IMR-90 (cell line): ENCODE measurements at places on chromosomes 2 and 18. TPM values are rescaled to one million over a fixed set of nuclear protein-coding genes. Genes with fewer than 3 reads are reported as not detected.
A peak's percentile ranks its signal among the peaks of the same experiment; 100 is the strongest.

GRCh38 chr18:78640246-78640995, 339.2 kb upstream of the SALL3 start:
- no peak for DNase-seq

- DNase-seq: peak; percentile 10
Measured at GRCh38 chr2:68345129-68345875, 19.8 kb upstream of the PLEK start.

GRCh38 chr2:62187246-62187645, 8.7 kb upstream of the B3GNT2 start:
- DNase-seq: no peak

Gene MEP1B
- total RNA-seq: not detected in 2 replicates

DNA sequence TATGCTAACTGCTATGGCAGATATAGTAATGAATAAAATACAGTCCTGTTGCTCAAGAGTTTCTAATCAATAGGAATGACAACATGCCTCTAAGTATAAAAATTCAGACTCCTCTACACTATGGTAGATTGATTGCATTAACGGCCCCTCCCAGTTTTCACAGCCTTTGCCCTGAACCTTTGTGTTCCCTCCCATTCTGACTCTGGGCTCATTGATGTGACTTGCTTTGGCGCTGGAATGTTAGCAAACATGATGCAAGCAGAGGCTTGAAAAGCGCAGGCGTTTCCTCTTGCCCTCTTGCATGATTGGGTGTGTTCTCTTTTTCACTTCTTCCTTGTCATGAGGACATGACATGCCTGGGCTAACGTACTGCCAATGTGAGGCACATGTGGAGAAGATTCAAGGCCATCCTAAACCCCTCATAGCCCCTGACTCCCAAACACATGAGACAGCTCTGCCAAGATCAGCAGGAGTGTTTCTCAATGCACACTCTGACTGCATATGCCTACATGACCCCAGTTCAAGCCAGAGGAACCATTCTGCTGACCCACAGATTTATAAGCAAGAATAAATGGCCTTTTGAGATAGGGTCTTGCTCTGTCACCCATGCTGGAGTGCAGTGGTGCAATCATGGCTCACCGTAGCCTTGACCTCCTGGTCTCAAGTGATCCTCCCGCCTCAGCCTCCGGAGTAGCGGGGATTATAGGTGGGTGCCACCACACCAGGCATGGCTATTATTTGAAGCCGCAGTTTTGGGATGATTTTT, 49.7 kb upstream of the CD28 start:
- DNase-seq: peak; percentile 35
